ENCODE measurements at places on chromosomes 11 and 22.

DNA sequence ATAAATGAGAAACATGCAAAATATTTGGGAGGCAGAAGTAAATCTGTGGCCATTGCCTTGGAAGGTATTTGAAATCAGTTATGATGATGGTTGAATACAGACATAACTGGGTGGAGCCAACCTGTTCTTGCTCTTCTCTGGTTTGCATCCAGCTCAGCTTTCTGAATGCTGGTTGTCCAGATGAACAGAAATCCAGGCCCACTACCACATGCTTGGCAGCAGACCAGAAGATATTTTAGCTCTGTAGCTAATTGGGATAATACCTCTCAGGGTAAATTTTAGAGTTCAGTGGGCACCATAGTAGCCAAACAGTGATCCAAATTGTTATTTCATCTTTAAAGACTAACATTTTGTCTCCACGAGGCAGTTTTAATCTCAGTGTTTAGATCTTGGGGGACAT, 308.3 kb downstream of the RAB38 start:
- no peak for DNase-seq

DNA sequence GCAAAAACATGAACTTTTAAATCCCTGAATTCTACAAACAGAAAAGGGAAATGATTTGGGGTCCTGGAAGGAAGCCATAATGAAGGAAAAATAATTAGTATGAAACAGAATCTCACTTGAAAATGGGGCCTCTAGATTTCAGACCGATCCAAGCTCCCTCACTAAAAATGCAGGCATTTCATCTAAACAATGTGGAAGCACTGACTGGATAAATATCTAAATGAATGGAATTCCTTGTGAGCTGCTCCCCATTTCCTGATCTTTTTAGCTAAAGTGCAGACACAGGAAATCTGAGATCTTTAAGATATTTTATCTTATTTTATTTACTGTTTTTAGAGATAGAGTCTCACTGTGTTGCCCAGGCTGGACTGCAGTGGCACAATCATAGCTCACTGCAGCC, 1255.8 kb downstream of the LRRC4C start:
- DNase-seq: no peak

DNA sequence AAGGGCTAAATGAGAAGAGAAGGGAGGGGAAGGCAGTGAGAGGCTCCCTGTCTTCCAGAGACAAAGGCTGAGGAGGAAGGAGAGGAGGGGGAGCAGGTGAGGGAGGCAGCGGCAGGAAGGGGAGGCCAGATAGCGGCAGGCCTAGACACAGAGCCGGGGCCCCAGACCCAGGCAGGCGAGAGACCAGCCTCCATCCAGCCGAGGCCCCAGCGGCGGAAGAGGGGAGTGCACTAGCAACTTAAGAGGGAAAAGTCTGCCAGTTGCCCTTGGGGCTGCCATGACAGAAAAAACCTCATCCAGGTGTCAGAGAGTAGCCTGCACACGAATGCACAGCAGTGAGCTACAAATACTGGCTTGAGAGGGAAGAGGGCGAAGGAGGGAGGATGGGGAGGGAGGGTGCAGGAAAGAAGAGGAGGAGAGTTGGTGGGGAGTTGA, 46.7 kb downstream of the IGLL1 start:
- DNase-seq: no peak

- no peak for DNase-seq
Measured at GRCh38 chr22:36052505-36052941, 23.9 kb upstream of the RBFOX2 start.

DNA sequence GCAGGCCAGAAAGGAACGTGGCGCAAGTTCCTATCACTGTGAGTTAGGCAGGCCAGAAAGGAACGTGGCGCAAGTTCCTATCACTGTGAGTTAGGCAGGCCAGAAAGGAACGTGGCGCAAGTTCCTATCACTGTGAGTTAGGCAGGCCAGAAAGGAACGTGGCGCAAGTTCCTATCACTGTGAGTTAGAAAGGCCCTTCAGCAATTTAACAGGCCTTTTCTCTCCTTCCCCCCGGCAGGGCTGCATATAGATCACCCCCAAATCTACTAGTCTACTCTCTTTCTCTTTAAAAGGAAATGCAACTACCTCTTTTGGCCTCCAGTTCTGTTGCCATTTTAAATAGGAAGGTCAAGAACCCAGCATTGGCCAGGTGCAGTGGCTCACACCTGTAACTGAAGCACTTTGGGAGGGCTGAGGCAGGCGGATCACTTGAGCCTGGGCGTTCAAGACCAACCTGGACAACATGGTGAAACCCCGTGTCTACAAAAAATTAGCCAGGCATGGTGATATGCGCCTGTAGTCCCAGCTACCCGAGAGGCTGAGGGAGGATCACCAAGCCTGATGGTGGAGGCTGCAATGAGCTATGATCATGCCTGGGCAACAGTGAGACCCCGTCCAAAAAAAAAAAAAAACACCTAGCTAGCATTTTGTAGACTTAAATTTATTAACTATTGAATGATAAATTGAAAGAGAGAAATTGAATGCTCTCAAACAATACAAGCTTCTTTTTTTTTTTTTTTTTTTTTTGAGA, 14.9 kb downstream of the FAM118B start:
- DNase-seq: no peak

GRCh38 chr11:119449498-119449897, 26.5 kb upstream of the THY1 start:
- no peak for DNase-seq

All from GM04504 (cell line).